GM13977 (cell line): ENCODE measurements at places on chromosomes 2 and 18.

DNA sequence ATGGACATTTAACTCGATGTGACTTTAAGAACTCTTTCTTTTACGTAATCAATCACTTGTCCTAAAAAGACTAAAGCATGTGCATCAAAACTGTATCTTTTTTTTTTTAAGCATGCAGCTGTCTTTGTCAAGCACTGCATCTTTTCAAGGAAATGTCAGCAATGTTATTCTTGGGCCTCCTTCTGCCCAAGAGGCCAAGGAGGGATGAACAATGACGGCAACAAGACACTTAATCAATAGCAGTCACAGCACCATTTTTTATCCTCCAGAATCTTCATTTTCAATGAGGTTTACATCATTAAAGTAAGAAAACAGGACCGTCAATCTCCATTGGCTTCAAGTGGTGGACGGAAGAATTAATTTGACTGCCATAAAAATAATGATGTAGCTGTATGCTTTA is 253.8 kb downstream of the AFF3 start:
- DNase-seq = no peak

- DNase-seq = peak; percentile 76
Measured at GRCh38 chr2:236568068-236568921, 1.3 kb upstream of the ACKR3 start.

- no peak for DNase-seq
Measured at GRCh38 chr2:122519366-122519765, 763.9 kb downstream of the TSN start.

GRCh38 chr2:215364157-215365155 is 52.6 kb downstream of the ATIC start:
- DNase-seq = no peak

DNA sequence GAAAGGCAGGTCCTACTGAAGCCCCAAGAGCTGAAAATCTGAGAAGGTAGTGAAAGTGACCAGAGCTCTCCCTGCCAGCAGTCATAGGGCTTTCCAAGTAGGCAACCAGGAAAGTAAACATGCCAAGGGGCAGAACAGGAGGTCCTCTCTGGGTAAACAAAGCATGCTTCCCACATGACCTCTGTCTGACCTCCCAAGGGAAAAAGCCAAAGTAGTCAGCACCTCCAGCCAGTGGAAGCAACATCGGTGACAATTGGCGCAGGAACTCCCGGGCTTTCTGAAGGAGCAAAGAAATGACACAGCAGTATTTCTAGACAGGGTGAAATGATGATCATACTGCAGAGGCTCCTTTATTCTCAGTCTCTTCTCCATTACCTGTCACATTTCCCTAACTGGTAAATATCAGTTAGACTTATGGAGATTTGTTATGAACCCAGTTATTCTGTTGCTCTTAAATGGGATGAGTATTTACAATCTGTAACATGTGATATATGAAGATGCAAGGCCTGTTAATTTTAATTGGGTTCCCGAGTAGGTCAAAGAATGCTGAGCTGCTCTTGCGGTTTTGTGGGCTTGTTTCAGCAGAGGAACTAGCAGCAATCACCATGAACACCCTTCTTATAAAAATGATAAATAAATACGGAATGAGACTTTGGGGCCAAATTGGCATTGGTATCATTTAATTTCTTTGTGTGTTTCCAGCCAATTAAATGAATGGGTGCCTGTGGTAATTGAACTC is 321.0 kb downstream of the RND3 start:
- DNase-seq = no peak

DNA sequence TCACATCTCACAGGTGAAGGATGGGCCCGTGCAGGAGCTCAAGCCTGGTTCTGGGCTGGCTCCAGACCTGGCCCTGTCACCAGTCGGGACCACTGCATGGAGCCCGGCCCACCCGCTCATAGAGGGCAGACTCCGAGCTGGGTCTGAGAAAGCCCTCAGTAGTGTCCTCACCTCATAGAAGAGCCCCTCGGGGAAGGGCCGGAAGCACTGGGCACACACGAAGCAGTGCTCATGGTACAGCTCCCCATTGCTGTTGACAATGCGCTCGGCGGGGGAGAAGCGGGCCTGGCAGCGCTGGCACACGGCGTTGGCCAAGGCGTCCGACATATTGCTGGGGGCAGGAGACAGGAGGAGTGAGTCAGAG is 11.3 kb downstream of the GPR17 start:
- no peak for DNase-seq

DNA sequence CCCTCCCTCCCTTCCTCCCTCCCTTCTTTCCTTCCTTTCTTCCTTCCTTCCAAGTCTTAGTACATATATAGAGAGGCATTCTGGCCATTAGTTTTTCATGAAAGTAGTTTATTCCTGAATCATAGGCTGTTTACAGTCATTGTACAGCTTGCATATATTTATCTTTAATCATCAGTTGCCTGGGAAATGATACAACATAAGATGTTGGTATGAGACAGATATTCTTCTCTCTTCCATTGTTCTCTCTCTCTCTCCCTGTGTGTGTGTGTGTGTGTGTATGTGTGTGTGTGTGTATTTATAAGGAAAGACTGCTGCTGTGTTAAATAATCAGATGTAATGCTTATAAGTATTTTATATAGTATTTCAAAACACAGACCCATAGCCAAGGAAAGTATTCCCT is 289.8 kb upstream of the UBE2E3 start:
- no peak for DNase-seq

- DNase-seq = no peak
Measured at GRCh38 chr2:62050456-62051045, 145.1 kb downstream of the COMMD1 start.

GRCh38 chr18:26460449-26461091 is 87.8 kb downstream of the KCTD1 start:
- DNase-seq = peak; percentile 51

DNA sequence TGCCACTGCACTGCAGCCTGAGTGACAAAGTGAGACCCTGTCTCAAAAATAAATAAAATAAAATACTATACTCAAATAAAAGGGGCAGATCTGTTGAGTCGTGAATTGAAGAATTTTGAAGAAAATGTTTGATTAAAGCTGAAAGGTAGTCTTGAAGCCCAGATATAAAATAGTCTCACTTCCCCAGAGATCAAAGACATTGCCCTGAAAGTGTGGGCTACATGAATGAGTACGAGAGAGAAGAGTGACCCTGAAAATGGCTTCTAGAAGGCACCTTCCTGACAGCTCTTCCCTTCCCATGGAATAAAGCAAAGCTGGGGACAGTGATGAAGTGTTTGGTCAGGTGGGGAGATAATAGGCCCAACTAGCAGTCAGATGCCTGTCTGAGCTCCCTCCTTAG is 13.8 kb upstream of the FZD5 start:
- no peak for DNase-seq

GRCh38 chr2:190717764-190718651 is 69.1 kb downstream of the NAB1 start:
- DNase-seq = no peak

- no peak for DNase-seq
Measured at GRCh38 chr2:40434731-40435271, 17.1 kb downstream of the SLC8A1 start.

- DNase-seq = no peak
Measured at GRCh38 chr18:3086871-3087270, 73.9 kb upstream of the LPIN2 start.

- no peak for DNase-seq
Measured at GRCh38 chr2:25105336-25106085, 62.9 kb downstream of the POMC start.

DNA sequence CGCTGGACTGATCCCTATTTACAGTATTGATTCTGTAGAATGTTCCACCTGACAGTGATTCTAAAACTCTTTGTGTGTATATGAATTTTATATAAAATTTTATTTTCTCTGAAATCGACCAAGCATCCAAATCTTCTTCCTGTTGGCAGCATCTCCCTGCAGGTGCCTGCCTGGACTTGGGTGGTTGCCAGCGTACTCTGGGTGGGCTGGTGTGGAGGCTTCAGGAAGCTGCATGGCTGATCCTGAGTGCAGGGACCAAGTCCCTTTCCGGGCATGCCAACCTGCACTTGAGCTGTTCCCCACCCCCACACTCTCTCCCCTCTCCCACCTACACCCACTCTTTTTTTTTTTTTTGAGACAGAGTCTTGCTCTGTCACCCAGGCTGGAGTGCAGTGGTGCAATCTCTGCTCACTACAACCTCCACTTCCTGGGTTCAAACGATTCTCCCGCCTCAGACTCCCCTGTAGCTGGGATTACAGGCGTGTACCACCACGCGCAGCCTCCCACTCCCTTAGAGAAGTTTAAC is 53.2 kb upstream of the ALKAL2 start:
- no peak for DNase-seq

DNA sequence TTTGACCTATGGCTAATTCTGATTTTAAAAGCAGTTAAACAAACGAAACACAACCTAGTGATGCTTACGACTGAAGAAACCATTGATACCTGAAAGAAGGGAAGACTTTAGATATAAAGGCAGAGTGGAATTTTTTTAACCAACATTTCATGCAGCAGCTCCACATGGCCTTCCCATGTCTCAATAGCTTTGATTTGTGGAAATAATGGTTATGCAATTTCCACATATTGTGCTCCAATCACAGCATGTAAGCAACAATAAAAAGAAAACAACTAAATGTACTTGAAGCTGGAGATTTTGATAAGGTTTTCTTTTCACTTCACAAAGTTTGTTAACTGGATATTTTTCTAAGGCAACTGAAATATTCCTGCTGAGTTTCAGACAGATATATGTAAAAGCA is 82.0 kb upstream of the SLC39A10 start:
- no peak for DNase-seq

- DNase-seq = no peak
Measured at GRCh38 chr18:25435149-25435782, 83.3 kb upstream of the ZNF521 start.

GRCh38 chr2:132429941-132430573 is 13.5 kb downstream of the GPR39 start:
- DNase-seq = no peak

- no peak for DNase-seq
Measured at GRCh38 chr18:9135081-9135911, 1.3 kb upstream of the ANKRD12 start.

GRCh38 chr18:47701134-47701533 is 229.3 kb downstream of the SMAD2 start:
- no peak for DNase-seq

- no peak for DNase-seq
Measured at GRCh38 chr2:192029089-192029488, 165.6 kb downstream of the TMEFF2 start.

DNA sequence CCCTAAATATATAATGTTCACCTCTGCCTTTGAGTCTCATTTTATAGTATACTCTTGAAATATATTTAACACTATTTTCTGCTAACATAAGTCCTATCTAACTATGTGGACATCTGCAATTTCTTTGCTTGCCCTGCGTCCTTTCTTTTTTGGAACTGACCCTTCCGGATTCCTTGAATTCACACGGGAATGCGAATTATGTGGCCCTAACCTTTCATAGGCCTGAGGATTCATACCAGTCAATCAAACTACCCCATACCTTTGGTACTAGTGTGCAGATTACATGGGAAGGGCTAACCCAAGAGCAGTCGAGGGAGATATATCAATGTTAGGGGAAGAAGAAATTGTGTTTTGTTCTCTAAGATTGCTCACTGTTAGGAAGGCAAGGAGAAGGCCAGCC is 56.4 kb downstream of the NRXN1 start:
- no peak for DNase-seq

DNA sequence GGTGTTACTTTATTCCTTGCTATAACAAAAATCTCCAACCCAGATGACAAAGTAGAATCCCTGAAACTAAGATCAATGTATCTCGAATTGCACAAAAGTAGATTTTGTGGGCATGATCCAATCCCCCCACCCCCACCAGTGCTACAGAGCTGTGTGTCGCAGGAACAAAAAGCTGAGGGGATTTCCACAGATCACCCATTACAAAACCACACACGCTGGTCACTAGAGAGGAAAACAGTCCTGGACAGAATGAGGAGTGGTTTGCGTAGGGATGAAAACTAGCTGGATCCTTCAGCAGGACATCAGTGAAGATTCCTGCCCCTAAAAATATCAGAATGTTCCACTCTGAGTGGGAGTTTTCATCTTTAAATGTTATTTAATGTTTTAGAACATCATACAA is 165.3 kb upstream of the STK17B start:
- no peak for DNase-seq

- DNase-seq = no peak
Measured at GRCh38 chr2:236351966-236352525, 87.8 kb upstream of the ASB18 start.
